ENCODE measurements at places on chromosomes 7 and 10.
A peak's percentile ranks its signal among the peaks of the same experiment; 100 is the strongest.

- no peak for DNase-seq
Observed at GRCh38 chr10:19385846-19386450, 337.3 kb downstream of the MALRD1 start.

- DNase-seq, result peak; percentile 62
Observed at GRCh38 chr10:28722065-28722803, 44.9 kb downstream of the BAMBI start.

- no peak for DNase-seq
Observed at GRCh38 chr7:70214071-70214470, 615.8 kb downstream of the AUTS2 start.

- no peak for DNase-seq
Observed at GRCh38 chr7:22762866-22763265, 35.9 kb downstream of the IL6 start.

GRCh38 chr10:14438057-14438456, 107.3 kb upstream of the FRMD4A start:
- DNase-seq, result no peak

DNA sequence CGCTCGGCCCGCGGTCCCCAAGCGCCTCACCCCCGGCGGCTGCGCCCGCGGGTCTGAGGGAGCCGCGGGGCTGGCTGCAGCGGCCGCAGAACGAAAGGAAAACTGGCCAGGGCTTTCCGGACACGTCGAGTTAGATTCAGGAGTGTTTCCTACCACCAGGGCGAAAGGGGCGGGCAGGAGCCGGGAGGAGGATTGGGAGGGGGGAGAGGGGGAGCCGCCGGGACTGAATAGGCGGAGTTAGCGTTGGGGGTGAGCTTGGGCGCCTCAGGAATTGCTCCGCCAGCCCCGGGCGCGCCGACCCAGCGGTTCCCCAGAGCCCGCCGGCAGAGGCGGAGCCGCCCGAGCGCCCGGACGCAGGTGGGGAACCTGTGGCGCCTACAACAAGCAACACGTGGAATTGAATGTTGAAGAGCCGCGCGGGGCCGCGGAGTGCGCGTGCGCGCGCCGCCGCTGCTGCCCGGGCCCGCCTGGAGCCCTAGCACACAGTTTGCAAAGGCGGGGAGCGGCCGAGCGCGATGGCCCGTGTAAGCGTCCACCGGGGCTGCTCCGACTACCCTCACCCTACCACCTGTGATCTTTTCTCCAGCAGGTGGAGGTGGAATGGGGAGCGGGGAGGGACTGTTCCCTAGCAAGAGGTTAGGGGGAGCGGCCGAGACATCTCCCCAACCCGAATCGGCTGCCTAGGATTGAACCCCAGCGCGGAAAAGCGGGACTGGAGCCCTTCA, at the start of gene CADPS2:
Gene CADPS2 (minus strand): TSS at position 104 of the 725 bp plus-strand sequence. CDS start 123 bp downstream, outside the sequence.
- DNase-seq, result peak; percentile 85

GRCh38 chr7:5237286-5237685, 45.5 kb upstream of the SLC29A4 start:
- peak; percentile 84 for DNase-seq

- peak; percentile 68 for DNase-seq
Observed at GRCh38 chr10:80070057-80070456, 8.4 kb upstream of the TMEM254 start.

DNA sequence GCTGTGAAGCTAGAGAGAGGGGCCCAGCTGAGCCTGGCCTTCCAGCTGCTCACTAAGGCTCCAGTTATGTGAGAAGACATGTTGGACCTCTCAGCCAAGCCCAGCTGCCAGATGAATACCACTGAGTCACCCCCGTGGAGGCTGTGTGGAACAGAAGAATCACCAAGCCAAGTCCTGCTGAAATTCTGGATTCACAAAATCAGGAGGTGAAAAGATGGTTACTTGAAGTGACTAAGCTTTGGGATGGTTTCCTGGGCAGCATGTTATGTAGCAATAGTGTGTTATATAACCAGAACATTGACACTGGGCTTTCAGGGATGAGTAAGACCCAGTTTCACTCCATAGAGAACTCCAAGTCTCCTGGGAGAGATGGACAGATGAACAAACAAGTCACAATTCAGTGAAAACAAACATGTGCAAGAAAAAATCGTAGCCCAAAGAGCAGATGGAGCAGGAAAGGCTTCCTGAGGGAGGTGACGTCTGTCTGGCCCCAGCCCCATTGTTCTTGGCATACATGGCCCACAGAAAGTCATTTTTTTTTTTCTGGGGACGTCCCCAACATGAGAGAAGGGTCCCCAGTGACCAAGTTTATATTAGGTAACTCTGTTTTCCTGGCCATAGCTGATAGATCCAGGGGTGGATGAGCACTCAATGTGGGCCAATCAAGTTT, 64.1 kb upstream of the PDZD8 start:
- DNase-seq, result peak; percentile 63

DNA sequence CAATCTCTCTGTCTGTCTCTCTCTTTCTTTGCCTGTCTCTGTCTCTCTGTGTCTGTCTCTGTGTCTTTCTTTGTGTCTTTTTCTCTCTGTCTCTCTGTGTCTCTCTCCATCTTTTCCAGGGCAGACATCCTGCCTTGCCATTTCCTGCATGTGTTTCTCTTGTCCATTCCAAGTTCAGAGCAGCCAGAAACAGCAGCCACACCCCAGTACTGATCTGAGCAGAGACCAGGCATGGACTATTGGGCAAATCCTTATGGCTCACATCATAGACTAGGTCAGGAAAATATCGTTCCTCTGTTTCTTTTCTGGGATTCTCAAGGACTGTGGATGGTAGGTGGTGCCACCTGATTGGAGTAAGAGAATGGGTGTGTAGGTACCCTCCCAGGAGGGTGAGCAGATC, 95.8 kb downstream of the RAMP3 start:
- no peak for DNase-seq

DNA sequence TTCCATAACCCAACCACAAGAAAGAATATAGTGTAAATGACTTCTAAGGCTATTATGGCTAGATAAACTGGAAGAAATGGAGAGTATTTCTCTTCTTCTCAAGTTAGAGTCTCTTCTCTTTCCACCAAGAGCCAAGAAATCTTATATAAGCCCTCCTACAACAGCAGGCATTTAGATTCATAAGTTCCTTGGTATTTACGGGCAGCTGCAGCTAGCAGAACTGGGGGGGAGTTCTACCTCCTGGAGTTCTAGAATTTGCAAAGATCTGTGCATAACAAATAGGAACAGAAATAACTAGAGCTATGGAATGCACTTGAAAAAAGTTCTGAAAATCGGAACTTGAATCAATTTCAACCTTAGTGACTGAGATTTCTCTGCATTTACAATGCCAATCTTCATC, 715.2 kb upstream of the GRM3 start:
- DNase-seq, result no peak

DNA sequence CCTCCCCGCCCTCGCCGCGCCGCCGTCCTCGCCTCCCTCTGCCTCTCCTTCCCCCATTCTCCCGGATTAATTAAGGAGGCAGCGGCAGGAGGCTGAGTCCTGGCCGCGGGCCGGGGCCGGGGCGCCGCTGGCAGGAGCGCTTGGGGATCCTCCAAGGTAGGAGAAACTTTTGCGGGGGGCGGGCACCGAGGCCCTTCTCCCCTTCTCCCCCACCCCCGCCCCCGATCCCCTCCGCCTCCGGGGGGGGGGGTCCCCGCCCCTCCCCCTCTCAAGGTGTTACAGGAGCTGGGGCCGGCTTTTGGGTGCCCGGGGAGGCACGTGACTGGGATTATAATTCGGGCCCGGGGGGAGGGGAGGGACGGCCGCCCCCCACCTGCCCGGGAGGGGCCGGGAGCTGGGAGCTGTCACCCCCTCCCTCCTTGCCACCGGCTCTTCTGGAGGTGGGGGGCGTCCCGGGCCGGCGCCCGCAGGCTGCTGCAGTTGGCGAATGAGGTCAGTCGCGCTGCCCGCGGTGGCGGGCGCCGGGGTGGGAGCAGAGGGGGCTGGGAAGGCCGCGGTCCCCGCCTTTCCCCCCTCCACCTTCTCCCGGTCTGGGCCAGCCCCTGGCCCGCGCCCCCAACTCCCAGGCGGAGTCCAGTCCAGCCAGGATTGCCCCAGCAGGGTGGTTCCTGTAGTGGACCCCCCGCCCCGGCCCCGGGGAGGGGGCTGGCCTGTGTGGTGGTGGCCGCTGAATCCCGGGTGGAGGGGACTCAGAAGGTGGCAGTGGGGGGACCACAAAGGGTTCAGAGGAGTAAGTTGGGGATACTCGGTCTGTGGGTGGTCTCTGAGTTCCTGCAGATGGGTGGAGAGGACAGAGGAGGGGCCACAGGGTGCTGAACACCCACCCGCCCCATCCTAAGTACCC, 567 bp downstream of the GTF2IRD1 start:
- no peak for DNase-seq
